ENCODE measurements at places on chromosomes 11 and 22. TPM values are rescaled to one million over a fixed set of nuclear protein-coding genes. Genes with fewer than 3 reads are reported as not detected.

DRAP1 gene
- 150 TPM for total RNA-seq

RPS25 gene
- total RNA-seq = 746 TPM

ACTN3 gene
- 0.07 TPM for total RNA-seq

DNA sequence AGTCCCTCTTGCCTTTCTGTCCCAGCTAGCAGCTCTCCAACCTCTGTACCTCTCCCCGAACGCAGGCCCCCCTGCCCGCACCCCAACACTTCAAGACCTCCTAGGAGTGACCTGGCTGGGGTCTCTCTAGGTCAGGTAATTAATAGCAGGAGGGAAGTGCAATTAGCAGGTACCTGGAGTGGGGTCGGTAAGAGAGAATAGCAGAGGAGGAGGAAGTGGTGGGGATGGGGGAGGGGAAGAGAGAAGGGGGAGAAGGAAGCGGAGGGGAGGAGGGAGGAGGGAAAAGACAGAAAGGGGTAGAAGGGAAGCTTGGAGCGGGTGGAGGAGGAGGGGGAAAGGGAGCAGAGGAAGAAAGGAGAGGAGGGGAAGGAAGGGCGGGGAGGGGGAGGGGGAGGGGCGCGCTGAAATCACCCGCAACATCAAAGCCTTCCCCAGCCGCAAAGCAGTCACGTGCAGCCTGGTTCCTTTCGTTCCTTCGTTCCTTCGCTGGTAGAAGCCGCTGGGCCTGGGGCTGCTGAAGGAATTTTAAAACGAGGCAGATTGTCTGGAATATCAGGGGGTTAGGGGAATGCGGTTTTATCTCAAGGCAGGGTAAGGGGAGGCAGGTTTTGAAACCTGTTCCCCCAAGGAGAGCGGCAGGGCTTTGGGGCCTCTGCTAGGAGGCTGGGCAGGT is 29.3 kb upstream of the TCF20 start:
- DNase-seq = no peak

DNA sequence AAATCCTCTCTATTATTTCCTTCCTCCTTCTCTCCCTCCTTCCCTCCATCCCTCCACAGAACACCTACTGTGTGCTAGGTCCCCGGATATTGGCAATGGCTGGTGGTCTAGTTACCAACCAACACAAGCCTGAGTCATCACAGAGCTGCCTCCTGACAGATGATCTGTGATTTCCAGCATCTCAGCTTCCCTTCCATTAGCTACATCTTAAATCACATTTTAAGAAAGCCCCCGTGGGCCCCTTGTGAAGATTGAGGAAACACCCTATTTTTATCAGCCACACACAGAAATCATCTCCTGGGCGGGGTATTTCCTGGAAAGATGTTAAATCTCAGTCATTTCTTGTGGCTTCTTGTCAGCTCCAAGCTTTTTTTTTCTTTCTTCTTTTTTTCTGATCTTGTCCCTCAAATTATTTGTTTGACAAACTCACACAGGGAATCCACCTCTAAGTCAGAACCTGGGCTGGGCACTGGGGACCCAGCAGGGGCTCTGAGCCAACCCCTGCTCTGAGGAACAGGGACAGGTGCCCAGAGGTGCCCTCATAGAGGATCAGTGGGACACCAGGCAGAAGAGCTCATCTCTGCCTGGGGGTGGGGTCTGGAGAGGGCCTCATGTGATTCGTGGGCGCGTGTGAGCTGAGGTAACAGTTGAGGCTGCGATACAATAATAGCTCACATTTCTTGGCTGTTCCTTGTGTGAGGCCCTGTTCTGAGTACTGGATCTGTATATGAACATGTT is 42.4 kb downstream of the CACNA1I start:
- DNase-seq = no peak

- no peak for DNase-seq
Measured at GRCh38 chr11:4643076-4643475, 706 bp upstream of the OR51E1 start.

DNA sequence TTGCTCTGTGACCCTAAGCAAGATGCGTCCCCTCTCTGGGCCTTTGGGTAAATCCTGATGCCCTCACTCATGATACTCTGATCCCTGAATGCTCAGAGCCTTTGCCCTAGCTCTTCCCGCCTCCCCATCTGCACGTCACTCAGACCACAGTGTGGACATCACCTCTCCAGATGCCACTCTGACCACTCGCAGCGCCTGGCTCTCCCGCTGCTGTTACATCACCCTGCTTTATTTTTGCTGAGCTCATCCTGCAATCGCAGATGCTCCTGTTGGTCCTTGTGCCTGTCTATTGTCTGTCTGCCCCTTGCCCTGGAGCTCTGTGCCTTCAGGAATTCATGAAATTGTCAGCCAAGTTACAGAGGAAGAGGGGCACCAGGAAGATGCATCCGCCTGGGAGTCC is 5.5 kb downstream of the OSM start:
- no peak for DNase-seq

- DNase-seq = no peak
Measured at GRCh38 chr11:18111005-18111404, 5.1 kb upstream of the SAAL1 start.

GRCh38 chr22:38728871-38729796 is 23.4 kb downstream of the GTPBP1 start:
- DNase-seq = no peak
